ENCODE measurements at places on chromosomes 12 and 14. TPM values are rescaled to one million over a fixed set of nuclear protein-coding genes. Genes with fewer than 3 reads are reported as not detected.
A peak's percentile ranks its signal among the peaks of the same experiment; 100 is the strongest.

The KRT78 gene
- total RNA-seq: not detected

The CCDC59 gene
- 93.9 TPM for total RNA-seq

The RNASE2 gene
- not detected for total RNA-seq

The HHIPL1 gene
- 0.07 TPM for total RNA-seq

The SLCO1C1 gene
- total RNA-seq: not detected

The KCNJ8 gene
- total RNA-seq: not detected

The TAS2R42 gene
- not detected for total RNA-seq

The KRT5 gene
- not detected for total RNA-seq

The CIROP gene
- not detected for total RNA-seq

The APOF gene
- total RNA-seq: not detected

GRCh38 chr14:83863042-83863774 lies 1666.7 kb upstream of the FLRT2 start:
- no peak for DNase-seq

DNA sequence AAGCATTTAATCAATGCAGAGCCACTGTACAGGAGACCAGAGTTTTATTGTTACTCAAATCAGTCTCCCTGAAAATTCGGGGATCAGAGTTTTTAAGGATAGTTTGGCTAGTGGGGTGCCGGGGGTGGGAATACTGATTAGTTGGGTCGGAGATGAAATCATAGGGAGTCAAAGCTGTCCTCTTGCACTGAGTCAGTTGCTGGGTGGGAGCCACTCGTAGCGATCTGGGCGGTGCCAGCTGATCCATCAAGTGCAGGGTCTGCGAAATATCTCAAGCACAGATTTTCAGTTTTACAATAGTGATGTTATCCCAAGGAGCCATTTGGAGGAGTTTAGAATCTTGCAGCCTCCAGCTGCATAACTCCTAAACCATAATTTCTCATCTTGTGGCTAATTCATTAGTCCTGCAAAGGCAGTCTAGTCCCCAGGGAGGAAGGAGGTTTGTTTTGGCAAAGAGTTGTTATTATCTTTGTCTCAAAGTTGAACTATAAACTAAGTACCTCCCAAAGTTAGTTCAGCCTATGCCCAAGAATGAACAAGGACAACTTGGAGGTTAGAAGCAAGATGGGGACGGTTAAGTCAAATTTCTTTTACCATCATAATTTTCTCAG lies 169.4 kb upstream of the PLEKHG7 start:
- no peak for DNase-seq

DNA sequence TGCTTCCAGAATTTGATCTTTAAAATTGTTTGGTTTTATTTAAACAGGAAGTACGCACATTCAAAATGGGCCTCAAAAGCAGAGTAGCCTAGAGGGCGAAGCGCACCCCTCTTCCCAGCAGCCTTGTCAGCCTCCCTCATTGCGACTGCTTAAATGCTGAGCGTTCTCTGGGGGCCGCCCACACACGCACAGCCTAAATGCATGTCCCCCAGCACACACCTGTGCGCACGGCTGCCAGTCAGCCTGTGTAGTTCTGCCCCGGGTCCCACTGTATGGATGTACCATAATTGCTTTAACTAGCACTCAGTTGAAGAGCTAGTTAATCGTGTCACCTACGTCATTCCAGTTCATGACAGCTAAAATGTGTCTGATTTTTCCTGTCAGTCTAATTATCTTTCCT lies 79.3 kb downstream of the TESC start:
- DNase-seq: no peak

DNA sequence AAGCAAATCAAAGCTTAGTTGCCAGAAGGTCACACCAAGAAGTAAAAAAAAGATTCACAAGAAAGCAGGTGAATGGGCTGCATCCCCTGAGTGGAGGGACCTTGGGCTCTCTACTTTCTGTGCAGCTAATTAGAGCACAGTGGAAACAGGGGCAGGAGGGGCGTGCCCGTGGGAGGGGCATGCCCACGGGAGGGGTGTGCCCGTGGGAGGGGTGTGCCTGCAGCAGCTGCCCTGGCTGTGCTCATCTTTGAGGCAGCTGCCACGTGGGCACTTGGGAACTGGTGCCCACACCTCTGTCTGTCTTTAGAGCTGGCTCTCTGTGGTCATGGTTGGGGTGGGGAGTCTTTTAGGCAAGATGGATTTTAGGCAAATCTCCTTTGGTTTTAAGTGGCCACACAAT lies 60.0 kb downstream of the EML1 start:
- DNase-seq: no peak

- no peak for DNase-seq
Measured at GRCh38 chr12:46560089-46560488, 187.5 kb upstream of the SLC38A2 start.

- DNase-seq: no peak
Measured at GRCh38 chr14:91065266-91065665, 4.8 kb upstream of the RPS6KA5 start.

DNA sequence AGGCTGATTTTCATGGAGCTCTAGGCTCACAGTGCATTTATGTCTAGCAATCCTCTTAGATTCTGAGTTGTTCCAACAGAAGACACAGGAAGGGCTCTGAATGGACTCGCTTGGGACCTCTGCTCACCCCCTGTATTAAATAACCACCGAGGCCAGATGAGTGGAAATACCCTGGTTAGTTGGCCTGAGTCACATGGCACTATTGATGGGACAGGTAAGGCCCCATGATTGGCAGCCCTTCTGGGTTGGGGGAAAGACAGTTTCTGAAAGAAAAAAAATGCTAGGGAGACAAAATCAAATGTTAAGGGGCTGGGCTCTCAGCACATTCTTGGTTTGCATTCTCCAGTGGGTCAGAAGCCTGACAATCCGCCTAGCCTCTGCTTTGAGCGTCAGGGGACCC lies 14.8 kb downstream of the DGLUCY start:
- DNase-seq: no peak

- no peak for DNase-seq
Measured at GRCh38 chr12:123479442-123480180, 21.7 kb downstream of the SNRNP35 start.

GRCh38 chr14:23722675-23723074 lies 86.5 kb downstream of the DHRS2 start:
- no peak for DNase-seq

DNA sequence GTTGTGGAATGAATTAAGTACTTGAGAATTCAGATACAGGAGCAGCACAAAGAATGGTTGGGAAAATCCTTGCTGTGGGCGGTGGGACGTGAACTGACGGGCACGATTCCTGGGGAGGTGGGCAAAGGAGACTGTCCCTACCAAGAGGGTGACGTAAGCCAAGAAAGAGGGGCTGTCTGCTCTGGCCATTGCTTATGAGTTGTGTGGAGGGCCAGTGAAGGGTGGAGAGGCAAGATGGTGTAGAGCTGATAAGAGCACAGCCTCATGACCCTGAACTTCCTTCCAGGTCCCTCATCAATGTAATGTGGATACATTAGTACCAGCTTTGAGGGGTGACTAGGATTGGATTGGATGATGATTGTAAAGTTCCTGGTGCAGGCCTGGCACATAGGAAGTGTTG lies 50.2 kb downstream of the WDR20 start:
- DNase-seq: no peak

- DNase-seq: no peak
Measured at GRCh38 chr14:30227436-30227835, 299.8 kb upstream of the PRKD1 start.

- no peak for DNase-seq
Measured at GRCh38 chr12:132030367-132031038, 80.8 kb downstream of the EP400 start.

- no peak for DNase-seq
Measured at GRCh38 chr12:53752192-53752601, 418 bp upstream of the CISTR start.

- DNase-seq: no peak
Measured at GRCh38 chr14:85907536-85907935, 377.6 kb downstream of the FLRT2 start.

- DNase-seq: no peak
Measured at GRCh38 chr14:61631045-61631687, 64.1 kb upstream of the HIF1A start.

DNA sequence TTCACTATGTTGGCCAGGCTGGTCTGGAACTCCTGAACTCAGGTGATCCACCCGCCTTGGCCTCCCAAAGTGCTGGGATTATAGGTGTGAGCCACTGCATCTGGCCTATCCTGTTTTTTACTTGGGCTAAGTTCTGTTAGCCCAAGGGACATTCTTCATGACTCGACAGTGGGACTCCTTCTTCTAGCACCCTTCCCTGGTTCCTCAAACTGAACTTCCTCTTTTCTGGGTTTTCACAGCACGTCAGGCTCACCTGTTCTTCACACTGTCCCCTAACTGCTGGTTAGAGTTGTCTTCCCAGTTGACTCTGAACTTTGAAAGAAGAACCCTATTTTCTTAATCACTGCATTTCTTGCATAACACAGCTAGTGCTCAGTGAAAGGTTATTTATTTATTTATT lies 22.5 kb downstream of the CABP1 start:
- DNase-seq: no peak

GRCh38 chr12:56775638-56776037 lies 12.5 kb downstream of the HSD17B6 start:
- no peak for DNase-seq

- DNase-seq: peak; percentile 24
Measured at GRCh38 chr12:124277394-124278241, 17.3 kb upstream of the RFLNA start.

- no peak for DNase-seq
Measured at GRCh38 chr12:98154850-98155249, 360.5 kb upstream of the TMPO start.

- no peak for DNase-seq
Measured at GRCh38 chr14:29227631-29228030, 461.0 kb downstream of the FOXG1 start.

DNA sequence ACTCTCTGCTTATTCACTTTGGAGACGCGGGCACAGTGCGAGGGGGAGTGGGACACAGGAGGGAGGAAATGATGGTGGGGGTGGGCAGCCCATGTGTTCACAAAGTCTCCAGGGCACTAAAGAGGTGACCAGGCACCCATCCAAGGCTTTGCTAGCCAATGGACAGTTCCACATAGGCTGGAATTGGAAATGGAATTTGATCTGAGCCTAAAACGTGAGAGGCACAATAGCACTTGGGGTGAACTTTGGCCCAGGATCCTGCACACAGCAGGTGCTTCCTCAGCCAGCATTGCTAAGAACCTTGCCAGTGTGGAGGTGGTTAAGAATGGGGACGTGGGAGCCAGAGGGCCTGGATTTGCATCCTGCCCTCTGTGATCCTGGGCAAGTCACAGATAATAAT lies 193.8 kb downstream of the CHST11 start:
- no peak for DNase-seq

Data from activated CD8-positive, alpha-beta T cell treated with anti-CD3 and anti-CD28 coated beads for 36 hours (primary cell).